ENCODE measurements at places on chromosomes 6 and 20.

GRCh38 chr6:163695414-163695864, 280.9 kb downstream of the QKI start:
- DNase-seq = no peak

DNA sequence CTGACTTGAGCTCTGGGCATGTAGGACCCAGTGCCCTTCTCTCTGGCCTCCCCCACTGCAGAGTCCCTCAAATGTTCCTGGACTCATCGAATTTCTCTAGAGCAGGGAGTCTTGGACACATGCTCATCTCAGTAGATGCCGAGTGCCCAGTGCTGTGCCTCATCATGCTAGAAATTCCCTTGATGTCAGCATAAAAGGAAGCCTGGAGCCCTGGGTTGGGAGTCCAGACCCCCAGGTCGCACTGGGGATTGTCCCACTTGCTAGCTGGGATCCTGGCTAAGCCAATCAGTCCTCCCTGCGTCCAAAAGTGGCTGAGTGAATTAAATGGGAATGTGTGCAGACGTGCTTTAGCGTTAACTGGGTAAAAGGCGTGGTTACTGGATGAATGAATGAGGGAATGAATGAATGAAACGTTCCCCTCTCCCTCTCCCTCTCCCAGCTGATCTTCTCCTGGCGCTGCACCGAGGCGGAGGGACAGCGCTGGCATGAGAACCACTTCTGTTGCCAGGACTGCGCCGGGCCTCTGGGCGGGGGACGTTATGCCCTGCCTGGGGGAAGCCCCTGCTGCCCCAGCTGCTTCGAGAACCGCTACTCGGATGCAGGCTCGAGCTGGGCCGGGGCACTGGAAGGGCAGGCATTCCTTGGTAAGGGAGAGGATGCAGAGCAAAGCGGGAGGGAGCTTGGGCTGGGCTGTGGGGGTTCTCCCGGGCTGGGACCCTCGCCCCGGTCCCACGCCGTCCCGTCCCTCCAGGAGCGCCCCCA, 1.6 kb upstream of the TOMM6 start:
- no peak for DNase-seq

DNA sequence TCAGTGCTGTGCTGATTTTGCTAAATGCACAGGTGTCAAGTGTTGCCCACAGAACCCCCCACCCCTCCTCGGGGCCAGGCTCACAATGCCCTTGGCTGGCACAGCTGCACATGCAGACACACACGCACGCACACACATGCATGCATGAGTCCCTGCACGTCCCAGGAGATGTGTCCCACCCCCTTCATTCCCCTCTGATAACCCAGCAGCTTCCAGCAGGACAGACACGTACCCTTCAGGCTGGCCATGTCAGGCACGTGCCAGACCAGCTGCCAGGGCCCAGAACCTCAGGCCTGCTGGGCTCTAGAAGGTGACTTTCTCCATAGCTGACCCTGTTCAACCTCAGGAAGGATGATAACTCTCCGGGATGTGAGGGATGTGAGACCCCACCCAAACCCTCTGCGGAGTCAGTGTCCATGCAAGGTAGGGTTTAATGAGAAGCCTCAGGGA, 44.4 kb downstream of the MRPL14 start:
- no peak for DNase-seq

- DNase-seq = no peak
Measured at GRCh38 chr6:122869437-122870024, 80.5 kb downstream of the SMPDL3A start.

DNA sequence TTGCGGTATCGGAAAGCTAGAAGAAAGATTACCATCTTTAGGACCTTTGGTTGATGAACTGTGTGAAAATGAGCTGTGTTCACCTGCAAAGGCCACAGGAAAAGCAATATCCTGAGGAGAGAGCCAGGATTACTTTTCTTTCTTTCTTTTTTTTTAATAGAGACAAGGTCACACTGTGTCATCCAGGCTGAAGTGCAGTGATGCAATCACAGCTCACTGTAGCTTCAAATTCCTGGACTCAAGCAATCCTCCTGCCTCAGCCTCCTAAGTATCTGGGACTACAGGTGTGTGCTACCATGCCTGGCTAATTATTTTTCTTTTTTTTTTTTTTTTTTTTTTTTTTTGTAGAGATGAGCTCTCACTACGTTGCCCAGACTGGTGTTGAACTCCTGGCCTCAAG, 17.2 kb downstream of the FAM184A start:
- DNase-seq = no peak

All from left lung (tissue), 14 donors.